ENCODE measurements at places on chromosomes 11 and 22. TPM values are rescaled to one million over a fixed set of nuclear protein-coding genes. Genes with fewer than 3 reads are reported as not detected.

The SCO2 gene
- 3.0 TPM for total RNA-seq

The RAG2 gene
- total RNA-seq: not detected

The OR2AT4 gene
- not detected for total RNA-seq

The KRTAP5-1 gene
- not detected for total RNA-seq

The OR51E1 gene
- total RNA-seq: under 0.01 TPM

The OR5AL1 gene
- total RNA-seq: not detected

The APOL4 gene
- not detected for total RNA-seq

The TRPC6 gene
- total RNA-seq: not detected

The SEC14L6 gene
- 0.23 TPM for total RNA-seq

The RTN4R gene
- total RNA-seq: 0.97 TPM

The OR10W1 gene
- not detected for total RNA-seq

The TEX12 gene
- total RNA-seq: 0.30 TPM

The SOX10 gene
- not detected for total RNA-seq

The NUP98 gene
- total RNA-seq: 76.6 TPM

The MPPED2 gene
- total RNA-seq: not detected

The TLCD5 gene
- total RNA-seq: 15.8 TPM

The IGF2 gene
- 1.5 TPM for total RNA-seq

The ANGPTL5 gene
- total RNA-seq: not detected
